Activated naive CD8-positive, alpha-beta T cell treated with anti-CD3 and anti-CD28 coated beads, Interleukin-2, amount 10 ng/mL, durations not matched to agents 7 days and 5 days (primary cell): ENCODE measurements at places on chromosomes 4 and X. TPM values are rescaled to one million over a fixed set of nuclear protein-coding genes. Genes with fewer than 3 reads are reported as not detected.

Gene ZC4H2
- total RNA-seq = 17.3 TPM

Gene SUPT20HL1
- not detected for total RNA-seq

Gene ZRSR2
- total RNA-seq = 19.3 TPM

Gene DNAAF6
- not detected for total RNA-seq
